ENCODE measurements at places on chromosomes 2 and 18.

GRCh38 chr18:57027190-57027708 is 119.6 kb upstream of the BOD1L2 start:
- DNase-seq, result no peak

DNA sequence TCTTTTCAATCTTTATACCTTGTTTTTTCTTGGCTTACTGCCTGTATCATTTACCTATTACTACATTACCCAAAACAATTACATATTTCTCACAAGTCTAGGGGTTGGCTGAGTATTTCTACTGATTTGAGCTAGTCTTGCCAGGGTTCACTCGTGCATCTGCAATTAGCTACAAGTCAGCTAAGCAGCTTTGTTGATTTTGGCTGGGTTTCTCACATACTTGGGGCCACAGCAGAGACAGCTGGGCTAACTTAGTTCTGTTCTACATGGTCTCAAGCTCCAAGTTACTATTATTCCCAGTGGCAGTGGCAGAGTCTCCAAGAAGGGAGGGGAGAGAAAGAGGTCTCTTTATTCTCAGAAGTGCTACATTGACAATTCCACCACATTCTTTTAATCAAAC is 54.7 kb upstream of the SP5 start:
- DNase-seq, result no peak

DNA sequence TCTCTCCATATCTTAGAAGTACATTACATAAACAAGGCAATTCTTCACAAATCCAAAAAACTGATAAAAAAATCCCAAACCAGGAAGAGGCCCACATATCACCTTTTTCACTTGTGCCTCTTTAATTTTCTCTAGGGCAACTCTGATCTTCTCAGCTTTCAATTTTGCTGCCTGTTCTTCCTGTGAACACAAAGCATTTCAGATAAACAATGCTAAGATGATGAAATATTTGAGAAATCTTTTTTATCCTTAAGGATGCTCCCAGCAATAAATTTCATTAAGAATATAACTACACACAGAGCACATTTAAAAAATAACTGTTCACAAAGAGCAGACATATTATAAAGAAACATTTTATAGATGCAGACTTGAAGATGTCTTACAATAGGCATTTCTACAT is 73.4 kb downstream of the RAPH1 start:
- no peak for DNase-seq

GRCh38 chr18:58896734-58897508 is 32.2 kb downstream of the ZNF532 start:
- DNase-seq, result peak; percentile 99

GRCh38 chr2:143719406-143719805 is 590.2 kb downstream of the ARHGAP15 start:
- no peak for DNase-seq

GRCh38 chr18:34729740-34730355 is 19.8 kb downstream of the DTNA start:
- DNase-seq, result no peak

DNA sequence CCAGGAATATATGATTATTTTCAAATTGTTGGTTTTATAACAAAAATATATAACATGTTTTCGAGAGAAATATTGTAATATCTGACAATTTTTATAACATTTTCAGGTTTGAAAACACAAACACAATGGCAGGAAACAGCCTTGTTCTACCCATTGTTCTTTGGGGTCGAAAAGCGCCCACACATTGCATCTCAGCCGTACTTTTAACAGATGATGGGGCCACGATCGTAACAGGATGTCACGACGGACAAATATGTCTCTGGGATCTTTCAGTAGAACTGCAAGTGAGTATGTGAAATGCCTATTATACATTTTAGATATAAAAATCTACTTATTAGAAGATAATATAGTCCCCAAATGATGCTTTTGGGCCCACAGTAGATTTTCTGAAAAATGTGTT is 21.2 kb downstream of the WDR7 start:
- DNase-seq, result no peak

- DNase-seq, result no peak
These were observed 45.2 kb upstream of the ST3GAL5 start for GRCh38 chr2:85933753-85934594.

GRCh38 chr2:3669656-3670055 is 11.7 kb downstream of the ALLC start:
- no peak for DNase-seq

DNA sequence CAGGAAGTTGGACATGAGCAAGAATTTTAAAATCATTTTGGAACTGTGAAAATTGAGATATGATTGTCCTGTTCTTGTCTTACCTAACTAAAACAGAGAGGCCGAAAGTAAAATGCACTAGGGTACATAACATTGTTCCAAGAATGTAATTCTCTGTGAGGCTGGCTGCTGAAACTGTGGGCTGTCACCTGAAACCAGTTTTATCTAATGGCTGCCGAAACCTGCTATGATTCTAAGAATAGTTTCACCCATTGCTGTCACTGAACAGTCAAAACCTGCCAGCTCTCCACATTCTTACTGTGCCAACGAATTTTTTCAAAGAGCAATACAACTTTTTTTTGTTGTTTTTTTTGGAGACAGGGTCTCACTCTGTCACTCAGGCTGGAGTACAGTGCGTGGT is 119.3 kb upstream of the ZSWIM2 start:
- no peak for DNase-seq

- DNase-seq, result no peak
These were observed 20.0 kb upstream of the SERPINB3 start for GRCh38 chr18:63681449-63682340.

DNA sequence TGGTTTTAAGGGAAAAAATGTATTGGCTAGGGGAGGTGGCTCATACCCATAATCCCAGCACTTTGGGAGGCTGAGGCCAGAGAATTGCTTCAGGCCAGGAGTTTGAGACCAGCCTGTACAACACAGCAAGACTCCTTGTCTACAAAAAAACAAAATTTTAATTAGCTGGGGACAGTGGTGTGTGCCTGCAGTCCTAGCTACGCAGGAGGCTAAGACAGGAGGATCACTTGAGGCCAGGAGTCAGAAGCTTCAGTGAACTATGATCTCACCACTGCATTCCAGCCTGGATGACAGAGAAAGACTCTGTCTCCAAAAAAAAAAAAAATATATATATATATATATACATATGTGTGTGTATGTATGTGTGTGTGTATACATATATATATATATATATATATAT is 18.5 kb downstream of the CCDC88A start:
- no peak for DNase-seq
